Dermis blood vessel endothelial cell (primary cell): ENCODE measurements at places on chromosomes 3 and 15. TPM values are rescaled to one million over a fixed set of nuclear protein-coding genes. Genes with fewer than 3 reads are reported as not detected.

DNA sequence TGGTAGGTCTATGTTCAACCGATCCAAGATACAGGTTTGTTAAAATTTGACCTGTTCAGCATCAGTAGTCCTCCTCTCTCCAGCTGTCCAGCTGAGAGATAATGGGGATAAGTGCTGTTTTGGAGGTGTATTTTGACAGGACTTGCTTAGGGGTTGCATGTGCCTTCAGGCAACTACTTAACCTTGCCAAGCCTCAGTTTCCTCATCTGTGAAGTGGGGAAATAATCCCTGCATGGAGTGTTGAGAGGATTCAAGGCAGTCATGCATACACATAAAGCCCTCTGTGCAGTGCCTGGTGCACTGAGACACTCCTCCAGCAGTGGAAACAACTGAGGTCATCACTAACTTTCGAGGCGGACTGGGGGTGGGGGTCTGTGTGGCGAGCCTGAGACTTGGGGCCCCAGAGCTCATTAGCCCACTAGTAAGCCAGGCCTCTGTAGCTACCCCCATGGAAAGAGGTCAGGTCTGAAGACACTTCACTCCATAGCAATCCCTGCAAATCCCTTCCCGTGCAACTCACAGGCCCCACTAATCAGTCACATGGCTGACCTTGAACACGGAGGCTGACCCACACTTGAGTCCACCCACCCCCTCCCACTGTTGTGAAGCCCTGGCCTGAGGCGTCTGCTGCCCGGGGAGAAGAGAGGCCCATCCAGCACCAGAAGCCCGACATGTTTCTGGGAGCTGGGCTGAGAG is 25.9 kb upstream of the SLC6A6 start:
- DNase-seq = no peak

- DNase-seq = no peak
Observed at GRCh38 chr3:78969483-78969882, 798.3 kb downstream of the ROBO1 start.

- no peak for DNase-seq
Observed at GRCh38 chr3:70620956-70621355, 308.5 kb upstream of the MDFIC2 start.

- no peak for DNase-seq
Observed at GRCh38 chr3:101532783-101533602, 20.0 kb upstream of the SENP7 start.

DNA sequence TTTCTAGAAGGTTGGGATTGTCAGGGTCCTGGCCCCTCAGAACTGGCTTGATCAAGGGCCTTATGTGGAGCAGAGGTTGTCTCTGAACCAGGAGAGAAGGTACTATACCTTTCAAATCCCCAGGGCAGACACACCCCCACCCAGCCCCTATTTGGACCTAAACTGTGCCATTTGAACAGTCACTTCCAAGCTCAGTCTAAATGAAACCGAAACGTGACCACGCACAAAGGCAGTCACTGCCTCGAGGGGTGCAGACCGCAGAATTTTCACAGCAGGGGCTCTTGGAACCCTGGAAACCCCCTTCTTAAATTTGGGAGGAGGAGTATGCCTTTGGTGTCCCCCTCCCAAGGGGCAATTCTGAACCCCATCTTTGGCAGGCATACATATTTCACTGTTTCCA is 53.7 kb downstream of the GRIP2 start:
- DNase-seq = no peak

DNA sequence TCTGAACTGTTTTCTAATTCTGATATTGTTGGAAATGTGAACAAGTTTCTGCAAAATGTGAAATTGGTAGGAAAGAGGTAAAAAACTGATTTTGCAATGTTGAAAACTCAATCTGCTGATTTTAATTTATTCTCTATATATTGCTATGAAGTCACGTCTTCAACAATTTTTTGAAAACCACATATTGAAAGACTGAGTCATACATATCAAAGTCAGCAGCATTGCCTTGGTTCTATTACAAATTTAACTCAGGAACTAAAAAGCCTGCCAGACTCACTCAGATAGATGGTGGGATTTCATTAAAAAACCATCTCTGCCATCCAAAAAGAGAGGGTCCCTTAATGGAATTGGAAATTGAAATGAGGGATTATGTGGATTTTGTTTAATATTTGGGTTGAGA is 351.4 kb downstream of the CNTN3 start:
- no peak for DNase-seq

DNA sequence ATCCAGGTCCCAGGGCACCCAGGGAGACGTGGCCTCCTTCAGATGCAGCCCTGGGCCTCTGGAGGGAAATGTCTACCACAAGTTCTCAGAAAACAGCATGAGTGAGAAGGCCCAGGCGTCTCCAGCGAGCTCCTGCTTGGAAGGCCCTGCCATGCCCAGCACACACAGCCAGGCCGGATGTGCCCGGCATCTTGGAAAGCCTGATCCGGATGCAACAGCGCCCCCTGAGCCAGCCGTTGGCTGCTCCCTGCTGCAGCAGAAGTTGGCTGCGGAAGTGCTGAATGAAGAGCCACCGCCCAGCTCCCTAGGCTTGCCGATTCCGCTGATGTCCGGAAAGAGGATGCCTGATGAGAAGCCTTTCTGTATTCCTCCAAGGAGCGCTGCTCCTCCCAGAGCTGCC is 856 bp downstream of the NPAP1 start:
- no peak for DNase-seq

DNA sequence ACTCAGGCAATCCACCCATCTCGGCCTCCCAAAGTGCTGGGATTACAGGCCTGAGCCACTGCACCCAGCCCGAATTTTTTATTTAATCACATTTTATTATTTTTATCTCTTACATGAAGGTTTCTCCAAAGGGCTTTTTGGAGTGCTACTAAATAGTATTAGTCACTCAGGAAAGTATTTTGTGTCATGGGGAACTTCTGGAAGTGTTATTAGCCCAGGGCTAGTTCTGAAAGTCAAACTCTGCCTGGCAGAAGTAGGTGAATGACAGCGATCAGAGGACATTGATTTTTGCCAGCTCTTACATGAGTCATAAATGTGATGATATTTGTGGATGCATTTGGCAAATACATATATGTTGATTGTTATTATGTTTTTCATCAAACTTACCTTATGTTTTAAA is 48.7 kb downstream of the ZPLD1 start:
- DNase-seq = no peak

DNA sequence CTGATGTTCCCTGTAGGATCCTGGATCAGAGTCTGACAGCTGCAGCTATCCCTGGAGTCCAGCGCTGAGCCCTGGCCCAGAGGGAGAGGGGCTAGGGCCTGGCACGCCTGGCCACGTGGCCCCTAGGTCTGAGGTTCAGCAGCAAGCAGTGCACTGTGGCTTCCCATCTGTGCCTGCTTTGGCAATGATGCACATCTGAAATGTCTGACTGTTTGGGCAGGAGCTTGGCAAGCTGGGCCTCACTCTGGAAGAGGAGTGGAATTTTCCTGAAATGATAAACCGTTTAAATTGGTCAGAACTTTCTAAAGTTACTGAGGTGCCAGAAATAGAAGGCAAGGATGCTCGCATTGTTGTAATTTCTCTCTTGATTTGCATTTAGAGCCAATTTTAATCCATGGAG is 48.8 kb upstream of the MRPS22 start:
- no peak for DNase-seq

DNA sequence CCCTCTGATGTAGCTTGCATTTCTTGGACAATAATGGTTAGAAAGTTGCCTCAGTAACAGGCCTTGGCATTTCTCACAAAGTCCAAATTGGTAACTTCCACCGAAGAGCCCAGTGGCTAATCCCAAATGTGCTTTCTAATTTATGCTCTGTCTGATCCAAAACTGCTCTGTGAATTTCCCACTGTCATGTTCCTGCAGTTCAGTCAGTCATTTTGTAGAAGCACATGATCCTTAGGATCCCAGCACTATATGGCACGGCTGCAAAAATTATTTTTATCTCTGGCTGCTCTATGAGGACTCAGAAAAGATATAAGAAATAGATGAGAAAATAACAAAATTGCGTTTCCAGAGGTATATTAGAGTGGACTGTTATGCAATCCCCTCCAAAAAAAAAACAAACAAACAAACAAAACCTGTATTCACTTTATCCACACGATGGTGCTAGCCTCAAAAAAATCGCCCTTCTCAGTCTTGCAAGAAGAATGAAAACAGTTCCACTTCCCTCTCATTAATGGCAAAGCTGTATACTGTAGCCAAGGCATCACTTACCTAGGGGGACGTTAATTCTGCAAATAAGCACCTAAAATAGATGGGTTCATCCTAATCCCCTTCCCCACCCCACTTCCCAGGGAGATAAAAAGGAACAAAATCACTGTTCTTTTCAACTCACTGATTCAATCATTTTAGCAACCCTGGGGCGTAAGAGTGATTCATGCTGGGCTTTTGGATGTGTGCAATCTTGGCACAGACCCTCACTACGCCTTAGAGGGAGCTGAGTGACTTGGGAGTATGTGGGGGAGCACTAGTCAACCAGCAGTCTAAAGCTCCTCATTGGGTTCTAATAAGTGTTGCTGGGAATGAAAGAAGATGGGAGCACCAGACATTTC is 61.3 kb downstream of the TMCO5A start:
- DNase-seq = peak; percentile 73

DNA sequence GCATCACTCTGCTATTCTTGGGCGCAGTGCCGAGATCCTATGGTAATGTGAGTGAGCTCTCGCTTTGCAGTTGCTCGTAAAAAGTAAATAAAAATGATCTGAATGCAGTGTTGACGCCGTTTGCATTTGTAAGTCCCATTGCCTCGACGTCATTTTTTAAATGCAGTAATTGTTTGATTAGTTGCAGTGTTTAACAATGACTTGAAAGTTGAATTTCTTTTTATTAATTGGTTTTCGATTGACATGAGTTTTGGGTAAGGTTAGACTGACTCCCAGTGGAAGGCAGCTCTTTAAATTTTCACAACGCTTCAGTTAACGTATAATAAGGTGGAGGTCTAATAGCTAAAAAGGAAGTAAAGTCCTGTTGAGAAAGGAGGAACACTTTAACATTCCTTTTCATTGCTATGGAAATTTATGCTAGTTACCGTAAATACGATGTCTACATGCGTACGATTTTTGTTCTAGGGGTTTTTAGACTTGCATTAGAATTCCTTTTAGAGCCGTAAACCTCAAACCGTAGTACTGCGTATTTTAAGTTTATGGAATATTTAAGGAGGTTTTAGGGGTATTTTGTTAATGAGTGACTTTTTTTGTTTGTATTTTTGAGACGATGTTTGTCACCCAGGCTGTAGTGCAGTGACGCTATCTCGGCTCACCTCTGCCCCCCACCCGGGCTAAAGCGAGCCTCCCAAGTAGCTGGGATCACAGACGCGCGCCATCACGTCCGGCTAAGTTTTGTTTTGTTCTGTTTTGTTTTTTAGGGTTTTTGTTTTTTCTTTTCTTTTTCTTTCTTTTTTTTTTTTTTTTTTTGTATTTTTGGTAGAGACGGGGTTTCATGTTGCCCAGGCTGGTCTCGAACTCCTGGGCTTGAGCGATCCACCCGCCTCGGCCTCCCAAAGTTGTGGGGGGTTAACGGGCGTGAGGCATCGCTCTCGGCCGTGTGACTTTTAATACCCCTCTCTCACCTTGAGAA is 1.4 kb downstream of the MORF4L1 start:
- DNase-seq = peak; percentile 48

GRCh38 chr15:41115161-41115651 is 874 bp downstream of the INO80 start:
- DNase-seq = peak; percentile 63

GRCh38 chr15:43277901-43278300 is 11.2 kb upstream of the TGM5 start:
- DNase-seq = no peak

- peak; percentile 73 for DNase-seq
Observed at GRCh38 chr3:100002599-100003350, 111.5 kb downstream of the FILIP1L start.

- DNase-seq = peak; percentile 95
Observed at GRCh38 chr3:49673715-49674496, at the start of gene APEH. Gene APEH, plus strand, starts transcription at chr3:49674351. Its CDS starts 51 bp downstream, at chr3:49674402.

- no peak for DNase-seq
Observed at GRCh38 chr3:66128623-66129022, 89.9 kb upstream of the MAGI1 start.

- no peak for DNase-seq
Observed at GRCh38 chr15:41882689-41883483, 11.0 kb downstream of the SPTBN5 start.

- no peak for DNase-seq
Observed at GRCh38 chr3:71406972-71407810, 176.3 kb downstream of the FOXP1 start.

- no peak for DNase-seq
Observed at GRCh38 chr3:45868650-45869049, 17.7 kb upstream of the CCR9 start.

DNA sequence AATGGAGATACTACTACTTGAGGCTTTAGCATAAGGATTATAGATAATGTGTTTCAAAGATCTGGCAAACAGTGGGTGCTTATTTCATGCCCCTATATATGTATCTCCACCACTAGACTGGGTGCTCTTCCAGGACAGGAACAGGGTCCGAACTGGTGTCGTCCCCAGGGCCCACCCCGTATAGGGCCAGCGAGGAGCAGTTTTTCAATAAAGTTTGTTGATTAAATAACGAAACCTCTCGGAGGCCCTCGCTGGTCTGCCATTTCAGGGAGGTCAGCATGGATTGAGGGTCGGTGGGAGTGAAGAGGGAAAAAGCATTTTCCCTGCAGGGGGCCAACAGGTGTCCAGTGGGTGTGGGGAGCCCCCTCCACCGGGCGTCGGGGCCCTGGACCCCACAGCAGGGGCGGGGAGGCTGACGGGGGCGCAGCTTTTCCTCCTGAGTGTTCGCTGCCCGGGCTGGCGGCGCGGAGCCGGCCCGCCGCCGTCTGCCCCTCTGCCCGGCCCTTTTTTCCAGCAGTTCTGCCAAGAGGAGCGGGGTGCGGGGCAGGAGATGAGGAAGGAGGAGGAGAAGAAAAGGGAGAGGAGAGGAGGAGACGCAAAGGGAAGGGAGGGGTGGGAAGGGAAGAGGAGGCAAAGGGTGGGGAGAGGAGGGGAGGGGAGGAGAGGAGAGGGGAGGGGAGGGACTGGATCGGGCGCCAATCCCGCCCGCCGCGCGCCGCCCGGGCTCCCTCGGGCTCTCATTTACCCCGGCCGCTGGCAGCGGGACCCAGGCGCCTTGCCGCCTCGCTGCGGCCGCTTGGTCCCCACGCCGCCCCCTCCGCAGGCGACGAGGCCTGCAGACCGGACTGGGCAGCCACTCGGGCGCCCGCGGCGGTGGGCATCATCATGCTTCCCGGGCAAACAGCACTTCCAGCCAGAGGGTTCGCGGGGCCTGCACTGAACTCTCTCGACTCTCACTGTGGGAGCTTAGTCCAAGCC is 66.3 kb downstream of the ISG20 start:
- peak; percentile 6 for DNase-seq

NPAP1 gene
- total RNA-seq = not detected in 2 replicates

CNTN3 gene
- total RNA-seq = not detected in 2 replicates

SLC51A gene
- total RNA-seq = not detected in 2 replicates

NEK11 gene
- 2.8 and 4.1 TPM in 2 replicates for total RNA-seq

SPINT1 gene
- 1.2 and 3.7 TPM in 2 replicates for total RNA-seq

CD276 gene
- total RNA-seq = 43.6 and 106 TPM in 2 replicates

PPARG gene
- 57.7 and 69.4 TPM in 2 replicates for total RNA-seq

CKMT1A gene
- not detected in 2 replicates for total RNA-seq

AMIGO3 gene
- 1.0 TPM in 1 of 2 replicates, not detected in the other for total RNA-seq

BFSP2 gene
- not detected in 2 replicates for total RNA-seq

ISY1 gene
- 37.9 and 57.6 TPM in 2 replicates for total RNA-seq

PLXND1 gene
- 415 and 872 TPM in 2 replicates for total RNA-seq

MRPL46 gene
- 17.0 and 20.3 TPM in 2 replicates for total RNA-seq

GXYLT2 gene
- under 0.01 and 0.09 TPM in 2 replicates for total RNA-seq

GADL1 gene
- not detected in 2 replicates for total RNA-seq

GOLGA8H gene
- total RNA-seq = 1.0 and 1.2 TPM in 2 replicates
